ENCODE measurements at places on chromosomes 6 and 20.

DNA sequence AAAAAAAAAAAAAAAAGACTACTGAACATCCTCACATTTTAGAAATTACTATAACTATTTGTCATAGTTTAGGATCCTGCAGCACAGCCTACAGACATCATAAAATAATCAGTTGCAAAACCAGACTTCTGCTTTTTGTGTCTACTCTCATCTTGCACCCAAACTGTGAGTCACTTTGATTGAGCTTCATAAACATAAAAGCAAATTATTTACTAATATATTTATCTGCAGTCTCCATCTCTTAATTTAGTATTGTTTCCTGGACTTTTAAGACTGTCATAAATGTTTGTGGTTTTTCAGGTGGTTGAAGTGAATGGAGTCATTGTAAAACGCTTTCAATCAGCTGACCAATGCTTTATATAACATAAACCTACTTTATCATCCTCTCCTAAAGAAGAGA, 14.8 kb upstream of the CALHM6 start:
- DNase-seq = no peak

GRCh38 chr6:43383021-43383667, 13.7 kb upstream of the ZNF318 start:
- DNase-seq = no peak

- no peak for DNase-seq
Observed at GRCh38 chr6:105136431-105137350, 43.1 kb downstream of the POPDC3 start.

DNA sequence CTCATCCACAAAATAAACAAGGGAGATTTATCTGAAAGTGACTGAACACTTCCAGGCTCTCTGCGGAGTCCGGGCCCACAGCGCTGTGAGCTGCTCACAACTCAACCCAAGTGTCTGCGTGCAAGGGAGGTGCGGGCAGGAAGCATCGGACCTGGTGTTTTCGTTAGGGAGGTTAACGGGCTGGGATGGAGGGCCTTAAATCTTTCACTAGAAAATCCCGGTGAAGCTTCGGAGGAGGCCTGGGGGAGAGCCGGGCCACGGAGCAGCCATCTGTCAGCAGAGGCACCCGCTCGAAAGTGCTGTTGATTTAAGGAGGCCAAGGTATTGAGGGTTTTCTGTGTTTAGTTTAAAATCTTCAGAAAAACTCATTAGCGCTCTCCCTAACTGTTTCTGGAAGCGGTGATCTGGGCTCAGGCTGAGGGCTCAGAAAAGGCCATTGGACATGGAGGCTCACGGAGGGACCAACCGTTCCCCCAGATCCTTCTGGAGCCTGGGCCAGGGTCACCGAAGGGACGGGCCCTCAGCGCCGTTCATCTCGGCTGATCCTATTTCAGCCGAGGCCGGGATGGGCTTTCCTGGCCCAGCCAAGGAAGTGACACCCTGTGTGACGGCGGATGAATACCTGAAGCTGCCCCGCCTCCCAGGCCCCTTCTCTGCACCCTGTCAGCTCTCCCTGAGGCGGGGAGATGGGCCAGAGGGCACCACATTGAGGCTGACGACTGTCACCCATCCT, 20.7 kb downstream of the GATA5 start:
- DNase-seq = no peak

- no peak for DNase-seq
Observed at GRCh38 chr6:24875534-24875901, 60.2 kb downstream of the RIPOR2 start.

DNA sequence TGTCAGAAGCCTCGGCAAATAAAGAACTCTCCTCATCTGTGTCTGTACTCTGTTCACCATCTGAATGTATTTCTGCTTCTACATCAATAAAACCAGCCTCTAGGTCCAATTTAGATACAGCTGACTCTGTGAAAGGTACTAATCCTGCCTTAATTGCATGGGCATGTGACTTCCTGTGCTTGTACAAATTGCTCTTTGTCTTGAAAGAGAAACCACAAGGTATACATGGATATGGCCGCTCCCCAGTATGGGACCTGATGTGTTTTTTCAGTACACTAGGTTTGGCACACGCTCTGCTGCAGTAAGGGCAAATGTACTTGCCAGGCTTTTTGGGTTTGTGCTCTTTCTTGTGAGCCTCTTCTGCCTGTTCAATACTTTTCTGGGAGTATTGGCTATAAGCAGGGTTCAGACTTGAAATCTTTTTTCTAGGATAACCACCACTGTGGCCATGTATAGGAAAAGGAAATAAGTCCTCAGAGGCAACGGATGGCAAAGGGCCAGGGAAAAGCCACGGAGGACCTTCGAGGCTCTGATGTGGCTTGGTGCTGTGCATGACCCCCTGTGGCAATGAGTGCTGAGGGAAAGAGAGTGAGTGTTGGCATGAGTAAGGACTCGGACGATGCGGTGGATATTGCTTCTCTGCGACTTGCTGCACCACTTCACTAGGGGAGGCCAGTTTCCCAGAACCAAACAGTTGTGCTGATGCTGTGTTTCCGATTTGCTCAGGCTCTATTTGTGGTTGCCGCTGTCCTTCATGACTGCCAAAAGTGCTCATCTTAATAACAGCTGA, 170.9 kb downstream of the HIVEP2 start:
- DNase-seq = no peak

- DNase-seq = no peak
Observed at GRCh38 chr20:59346061-59346460, 45.6 kb downstream of the EDN3 start.

- no peak for DNase-seq
Observed at GRCh38 chr6:157483770-157484169, 102.8 kb downstream of the ZDHHC14 start.

- peak; percentile 32 for DNase-seq
Observed at GRCh38 chr20:53883098-53883911, 187.1 kb downstream of the BCAS1 start.

DNA sequence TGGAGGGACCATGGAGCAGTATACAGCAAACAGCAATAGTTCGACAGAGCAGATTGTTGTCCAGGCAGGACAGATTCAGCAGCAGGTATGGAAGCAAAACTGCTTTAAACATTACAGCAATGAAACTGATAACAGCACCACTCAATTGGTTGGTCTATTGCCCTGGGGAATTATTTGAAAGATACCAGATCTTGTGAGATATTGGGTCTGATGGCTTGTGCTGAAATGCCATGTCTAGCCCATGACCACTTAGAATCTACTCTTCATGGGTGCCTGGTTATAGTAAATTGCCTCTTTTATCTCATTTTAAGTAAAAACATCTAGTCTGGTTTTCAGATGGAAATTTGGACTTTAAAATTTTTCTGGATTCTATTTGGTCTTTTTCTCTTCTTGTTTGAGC, 6.3 kb downstream of the NFYA start:
- no peak for DNase-seq

DNA sequence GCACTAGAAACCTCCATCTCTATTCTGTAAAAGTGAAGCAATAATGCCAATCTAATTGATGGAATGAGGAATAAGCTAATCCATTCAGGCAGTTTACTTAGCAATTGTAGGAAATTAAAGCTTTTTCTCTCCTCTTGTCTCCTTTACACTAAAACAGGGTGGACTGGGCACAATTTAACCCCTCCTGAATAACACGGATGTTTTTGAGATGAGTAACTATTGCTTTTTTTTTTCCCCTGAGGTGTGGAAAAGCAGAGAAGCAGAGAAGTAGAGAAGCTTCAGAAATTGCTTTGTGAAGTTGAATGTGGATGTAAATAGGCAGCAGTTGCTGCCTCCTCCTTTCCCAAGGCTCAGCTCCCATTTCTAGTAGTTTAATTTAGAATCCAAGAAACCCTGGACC, 40.0 kb upstream of the GCNT2 start:
- no peak for DNase-seq

DNA sequence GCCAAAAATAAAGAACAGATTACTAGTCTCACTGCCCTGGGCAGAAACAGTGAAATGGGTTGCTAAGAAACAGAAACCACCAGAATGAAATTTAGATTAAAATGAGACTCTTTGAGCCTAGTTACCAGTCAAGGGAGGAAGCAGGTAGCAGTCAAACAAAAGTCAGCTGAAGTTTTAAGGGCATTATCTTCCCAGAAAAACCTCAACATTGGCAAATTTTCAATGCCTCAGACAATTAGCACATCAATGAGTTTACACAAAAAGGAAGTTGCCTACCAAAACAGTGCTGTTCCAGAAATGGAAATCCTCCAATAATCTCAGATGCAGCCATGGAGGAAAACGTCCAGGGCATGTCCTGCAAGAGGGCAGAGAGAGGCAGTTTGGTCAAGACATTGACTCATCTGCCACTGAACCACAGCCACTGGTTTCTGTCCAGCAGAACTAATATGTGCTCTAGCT, 399.7 kb upstream of the ADGRB3 start:
- no peak for DNase-seq

DNA sequence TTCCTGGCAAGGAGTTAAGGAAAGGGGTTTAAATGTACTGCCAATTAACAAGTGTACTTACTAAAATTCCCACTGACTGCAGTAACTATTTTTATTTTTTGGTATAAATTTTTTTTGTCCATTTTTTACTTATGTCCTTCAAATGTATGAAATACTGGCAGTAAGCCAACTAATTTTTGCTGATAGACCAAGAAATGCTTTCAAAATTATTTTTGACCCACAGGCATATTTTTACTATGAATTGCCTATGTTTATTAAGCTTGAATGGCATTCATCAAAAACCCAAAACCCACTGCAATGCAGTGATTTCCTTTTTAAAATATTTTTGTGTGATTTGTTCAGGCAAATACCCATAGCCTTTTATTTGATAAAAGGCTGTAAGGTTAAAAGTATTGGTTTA, 560.1 kb downstream of the UTRN start:
- no peak for DNase-seq

- DNase-seq = no peak
Observed at GRCh38 chr6:36241728-36242127, 28.1 kb upstream of the PNPLA1 start.

GRCh38 chr6:3026791-3027626, 27.3 kb downstream of the NQO2 start:
- DNase-seq = no peak

DNA sequence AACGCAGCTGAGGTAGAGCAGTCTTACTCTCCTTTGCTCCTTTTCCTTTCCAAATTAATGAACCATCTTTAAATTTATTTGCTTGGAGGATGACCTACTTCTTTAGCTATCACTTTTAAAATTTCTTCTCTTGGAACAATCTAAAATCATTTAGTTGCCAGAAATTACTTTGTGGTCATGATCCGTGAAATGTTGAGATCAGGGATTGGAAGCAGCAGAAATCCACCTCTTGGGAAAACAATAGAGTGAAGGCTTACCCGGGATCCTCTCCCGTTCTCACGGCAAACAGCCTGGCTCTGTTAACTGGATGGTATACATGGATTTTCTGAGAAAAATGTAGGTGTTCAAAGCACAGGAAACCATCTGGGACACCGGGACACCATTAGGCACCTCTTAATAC, 7.7 kb downstream of the AKAP12 start:
- no peak for DNase-seq

GRCh38 chr6:54083287-54083686, 28.0 kb upstream of the MLIP start:
- DNase-seq = no peak

- no peak for DNase-seq
Observed at GRCh38 chr20:17836303-17836861, 132.2 kb downstream of the SNX5 start.

DNA sequence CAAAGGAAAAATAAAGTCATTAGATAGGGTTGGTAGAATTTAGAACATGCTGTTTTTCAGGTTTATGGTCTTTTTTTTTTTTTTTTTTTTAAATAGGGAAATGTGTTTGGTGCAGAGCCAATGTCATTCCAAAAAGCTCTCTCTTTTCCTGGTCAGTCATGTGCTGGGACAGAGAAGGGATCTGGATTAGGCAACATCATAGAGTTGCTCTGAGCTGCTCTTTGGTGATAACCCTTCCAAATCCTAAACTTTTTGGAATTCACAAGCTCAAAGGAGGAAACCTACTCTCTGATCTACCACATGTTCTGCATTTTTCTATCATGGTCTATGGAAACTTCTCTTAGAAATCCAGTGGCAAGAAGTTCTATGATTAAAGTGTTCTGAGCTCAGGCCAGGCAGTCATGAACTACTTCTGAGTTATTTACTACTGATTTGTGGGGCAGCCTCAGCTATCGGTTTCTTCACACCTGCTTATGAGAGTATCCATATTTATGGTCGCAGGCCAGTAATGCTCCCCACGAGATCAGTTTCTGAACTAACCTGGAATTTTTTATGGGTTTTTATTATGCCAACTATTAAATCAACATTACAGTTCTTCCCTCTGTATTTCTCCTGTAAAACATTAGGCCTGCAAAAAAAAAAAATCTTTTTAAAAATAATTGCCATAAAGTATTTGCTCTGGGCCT, 4.8 kb downstream of the EDN1 start:
- DNase-seq = no peak

Data from activated CD8-positive, alpha-beta memory T cell treated with anti-CD3 and anti-CD28 coated beads for 4 hours (primary cell).